ENCODE measurements at places on chromosomes 13 and 19. TPM values are rescaled to one million over a fixed set of nuclear protein-coding genes. Genes with fewer than 3 reads are reported as not detected.

DNA sequence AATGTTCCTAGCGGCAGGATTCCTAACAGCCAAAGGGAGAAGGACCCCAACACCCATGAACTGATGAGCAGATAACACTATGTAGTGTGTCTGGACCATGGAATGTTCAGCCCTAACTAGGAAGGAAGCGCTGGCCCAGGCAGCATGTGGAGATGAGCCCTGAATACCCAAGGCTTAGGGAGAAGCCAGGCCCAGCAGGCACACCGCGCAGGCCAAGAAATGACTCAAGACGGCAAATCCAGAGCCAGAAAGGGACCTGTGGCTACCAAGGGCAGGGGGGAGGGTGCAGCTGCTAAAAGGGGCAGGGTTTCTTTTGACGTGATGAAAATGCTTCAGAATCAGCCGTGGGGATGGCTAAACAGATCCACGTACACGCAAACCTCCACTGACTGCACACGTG lies 20.7 kb upstream of the TINCR start:
- no peak overlapping the region for H3K4me3 ChIP-seq
- H3K27ac ChIP-seq = no peak overlapping the region

- peak; percentile 12 for DNase-seq
- H3K27me3 ChIP-seq = peaks cover 66% of the 10 kb centered on the region
- no peak overlapping the region for H3K4me3 ChIP-seq
Measured at GRCh38 chr13:106493533-106494220, 41.8 kb downstream of the EFNB2 start.

Gene NLRP12
- total RNA-seq = not detected

DNA sequence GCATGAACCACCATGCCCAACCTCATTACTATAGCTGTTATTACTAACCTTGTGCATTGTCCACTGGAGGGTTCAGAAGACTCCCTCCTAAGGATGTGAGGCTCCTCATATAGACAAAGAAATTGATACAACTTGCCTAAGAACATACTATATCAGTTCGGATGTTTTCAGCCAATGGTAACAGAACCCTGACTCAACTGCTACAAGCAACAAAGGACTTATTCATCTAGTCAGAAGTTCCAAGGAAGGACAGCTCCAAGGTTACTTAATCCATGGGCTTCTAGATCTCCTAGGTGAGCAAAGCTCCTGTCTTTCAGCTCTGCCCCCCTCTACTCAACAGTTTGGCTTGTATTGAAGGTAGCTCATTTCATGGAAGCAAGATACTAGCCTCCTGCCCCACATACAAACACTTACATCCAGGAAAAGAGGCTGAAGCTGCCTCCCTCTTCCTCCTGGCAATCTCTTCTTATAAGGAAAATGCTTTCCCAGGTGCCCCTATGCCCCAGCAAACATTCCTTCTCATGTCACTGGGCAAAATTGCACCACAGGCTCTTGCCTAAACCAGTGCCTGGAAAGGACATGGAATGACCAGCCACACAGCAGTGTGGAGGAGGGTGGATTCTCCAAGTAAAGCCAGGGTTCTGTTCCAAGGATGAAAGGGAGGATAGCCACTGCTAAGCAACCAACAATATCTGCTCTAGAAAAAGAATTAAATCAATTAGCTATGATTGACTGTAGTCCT lies 497.8 kb downstream of the FOXO1 start:
- DNase-seq = no peak
- peaks cover 39% of the 10 kb centered on the region for H3K4me1 ChIP-seq
- no peaks in the 10 kb centered on the region for H3K27me3 ChIP-seq

- H3K4me1 ChIP-seq = peaks cover 34% of the 10 kb centered on the region
- peak overlapping the region; percentile 88 for H3K4me3 ChIP-seq
- H3K27ac ChIP-seq = peak overlapping the region; percentile 96
- H3K27me3 ChIP-seq = peaks cover 27% of the 10 kb centered on the region
- peak; percentile 17 for DNase-seq
Measured at GRCh38 chr19:48445256-48445605, 552 bp upstream of the GRWD1 start.

Gene PDE4C
- total RNA-seq = not detected

DNA sequence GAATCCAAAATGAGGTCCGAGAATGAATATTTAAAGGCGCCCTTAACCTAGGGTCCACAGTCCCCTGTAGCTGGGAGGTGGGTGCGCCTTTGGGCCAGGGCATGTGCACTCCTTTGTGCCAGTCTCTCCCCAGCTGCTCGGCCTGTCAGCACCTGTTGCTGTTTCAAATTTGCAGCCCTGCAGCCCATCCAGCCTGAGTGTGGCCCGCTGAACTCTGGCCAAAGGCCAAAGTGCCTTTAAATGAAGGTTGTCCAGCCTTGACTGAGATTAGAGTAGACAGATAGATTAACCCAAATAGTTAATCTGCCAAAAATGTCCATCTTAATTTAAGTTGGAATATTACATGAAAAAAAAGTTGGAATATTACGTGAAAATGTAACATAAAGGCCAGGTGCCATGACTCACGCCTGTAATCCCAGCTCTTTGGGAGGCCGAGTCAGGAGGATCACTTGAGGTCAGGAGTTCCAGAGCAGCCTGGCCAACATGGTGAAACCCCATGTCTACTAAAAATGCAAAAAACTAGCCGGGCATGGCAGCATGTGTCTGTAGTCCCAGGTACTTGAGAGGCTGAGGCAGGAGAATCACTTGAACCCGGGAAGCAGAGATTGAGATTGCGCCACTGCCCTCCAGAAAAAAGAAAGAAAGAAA lies 25.3 kb downstream of the TPT1 start:
- H3K36me3 ChIP-seq = no peaks in the 10 kb centered on the region
- no peak for DNase-seq
- peaks cover 2% of the 10 kb centered on the region for H3K27me3 ChIP-seq
- no peak overlapping the region for H3K27ac ChIP-seq
- peaks cover 16% of the 10 kb centered on the region for H3K4me1 ChIP-seq

DNA sequence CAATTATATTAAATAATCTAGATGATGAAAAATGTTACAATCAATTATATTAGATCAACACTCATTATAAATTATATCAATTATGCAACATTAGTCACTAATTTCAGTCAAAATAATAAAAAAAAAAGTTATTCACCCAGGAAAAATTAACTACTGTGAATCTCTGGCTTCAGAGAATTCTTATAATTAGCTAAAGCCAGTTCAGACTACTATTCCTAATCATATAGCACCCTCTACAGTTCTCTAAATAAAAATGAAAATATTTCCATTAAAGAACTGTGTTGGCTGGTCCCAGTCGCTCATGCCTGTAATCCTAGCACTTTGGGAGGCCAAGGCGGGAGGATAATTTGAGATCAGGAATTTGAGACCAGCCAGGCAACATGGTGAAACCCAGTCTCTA lies 33.0 kb downstream of the XPO4 start:
- DNase-seq = no peak
- no peak overlapping the region for H3K4me3 ChIP-seq
- peaks cover 6% of the 10 kb centered on the region for H3K4me1 ChIP-seq
- no peak overlapping the region for H3K27ac ChIP-seq
- H3K27me3 ChIP-seq = no peaks in the 10 kb centered on the region
- H3K36me3 ChIP-seq = peaks cover 2% of the 10 kb centered on the region

GRCh38 chr19:48926909-48927308 lies 6.6 kb upstream of the DHDH start:
- peaks cover 7% of the 10 kb centered on the region for H3K36me3 ChIP-seq
- H3K4me3 ChIP-seq = peak overlapping the region; percentile 24
- no peaks in the 10 kb centered on the region for H3K27me3 ChIP-seq
- H3K4me1 ChIP-seq = peaks cover 8% of the 10 kb centered on the region
- H3K27ac ChIP-seq = no peak overlapping the region

Gene MCEMP1
- total RNA-seq = not detected

GRCh38 chr13:94822356-94822755 lies 110.0 kb upstream of the SOX21 start:
- H3K4me1 ChIP-seq = no peaks in the 10 kb centered on the region
- H3K27me3 ChIP-seq = peaks cover 7% of the 10 kb centered on the region
- no peak overlapping the region for H3K4me3 ChIP-seq
- H3K27ac ChIP-seq = no peak overlapping the region
- H3K36me3 ChIP-seq = no peaks in the 10 kb centered on the region
- no peak for DNase-seq

Gene GAPDHS
- not detected for total RNA-seq

Gene MUC16
- total RNA-seq = not detected

Gene ZNF225
- total RNA-seq = 2.4 TPM

Gene IGFL3
- not detected for total RNA-seq

GRCh38 chr13:26184791-26185250 lies 37.3 kb downstream of the RNF6 start:
- H3K4me1 ChIP-seq = peaks cover 22% of the 10 kb centered on the region
- H3K27ac ChIP-seq = peak overlapping the region; percentile 57
- peak overlapping the region; percentile 58 for H3K4me3 ChIP-seq
- H3K27me3 ChIP-seq = no peaks in the 10 kb centered on the region
- peak; percentile 84 for DNase-seq

Gene KLK12
- total RNA-seq = not detected

DNA sequence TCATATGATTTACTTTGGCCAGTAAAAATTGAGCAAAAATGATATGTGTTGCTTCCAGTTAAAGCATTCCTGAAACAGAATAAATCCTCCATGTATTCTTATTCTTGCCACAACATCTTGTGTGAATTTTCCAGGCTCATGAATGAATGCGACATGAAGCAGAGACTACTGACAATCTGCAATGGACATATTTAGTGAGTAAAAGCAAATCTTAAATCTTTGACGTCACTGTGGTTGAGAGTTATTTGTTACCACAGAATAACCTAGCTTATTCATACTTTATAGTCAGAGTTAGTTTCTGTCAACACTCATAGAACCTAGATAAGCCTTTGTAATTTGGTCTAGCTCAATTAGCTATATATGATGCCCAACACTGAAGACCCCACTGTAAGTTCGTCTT lies 1443.1 kb downstream of the PCDH9 start:
- no peaks in the 10 kb centered on the region for H3K36me3 ChIP-seq
- H3K4me3 ChIP-seq = no peak overlapping the region
- H3K27ac ChIP-seq = no peak overlapping the region

- H3K27ac ChIP-seq = peak overlapping the region; percentile 85
- peak; percentile 51 for DNase-seq
- H3K27me3 ChIP-seq = no peaks in the 10 kb centered on the region
Measured at GRCh38 chr19:34308381-34309367, 54.3 kb downstream of the GARRE1 start.

Gene LGALS14
- not detected for total RNA-seq

GRCh38 chr19:5292822-5293611 lies 47.6 kb downstream of the PTPRS start:
- H3K36me3 ChIP-seq = no peaks in the 10 kb centered on the region
- H3K27ac ChIP-seq = no peak overlapping the region
- peaks cover 14% of the 10 kb centered on the region for H3K27me3 ChIP-seq
- no peaks in the 10 kb centered on the region for H3K4me1 ChIP-seq

Gene OLFM2
- 11.3 TPM for total RNA-seq

DNA sequence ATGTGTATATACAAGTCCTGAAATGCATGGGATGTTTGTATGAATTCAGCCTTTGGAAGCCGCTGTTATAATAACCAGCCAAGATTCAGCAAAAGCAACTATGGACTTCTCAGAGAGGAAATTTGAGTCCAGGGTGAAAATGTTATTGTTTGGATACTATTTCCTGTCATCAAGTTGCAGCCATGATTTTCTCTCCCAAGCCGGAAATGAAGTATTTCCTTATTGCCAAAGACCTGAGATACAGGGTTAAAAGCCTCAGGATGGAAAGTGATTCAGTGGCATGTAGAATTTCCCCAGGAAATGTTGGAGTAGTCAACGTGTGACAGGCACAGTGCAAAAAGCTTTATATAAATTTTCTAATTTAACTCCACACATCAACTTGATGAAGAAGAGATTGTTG lies 133.9 kb downstream of the IRS2 start:
- no peaks in the 10 kb centered on the region for H3K4me1 ChIP-seq
- H3K36me3 ChIP-seq = no peaks in the 10 kb centered on the region

Gene KIR3DL2
- total RNA-seq = 2.8 TPM

Gene CLIP3
- 0.75 TPM for total RNA-seq

- peak overlapping the region; percentile 41 for H3K4me3 ChIP-seq
- H3K4me1 ChIP-seq = peaks cover 29% of the 10 kb centered on the region
- DNase-seq = no peak
- peaks cover 13% of the 10 kb centered on the region for H3K36me3 ChIP-seq
Measured at GRCh38 chr19:4829001-4829712, 2.4 kb downstream of the TICAM1 start.

Gene PRR20A
- not detected for total RNA-seq

Gene HS6ST3
- total RNA-seq = not detected

DNA sequence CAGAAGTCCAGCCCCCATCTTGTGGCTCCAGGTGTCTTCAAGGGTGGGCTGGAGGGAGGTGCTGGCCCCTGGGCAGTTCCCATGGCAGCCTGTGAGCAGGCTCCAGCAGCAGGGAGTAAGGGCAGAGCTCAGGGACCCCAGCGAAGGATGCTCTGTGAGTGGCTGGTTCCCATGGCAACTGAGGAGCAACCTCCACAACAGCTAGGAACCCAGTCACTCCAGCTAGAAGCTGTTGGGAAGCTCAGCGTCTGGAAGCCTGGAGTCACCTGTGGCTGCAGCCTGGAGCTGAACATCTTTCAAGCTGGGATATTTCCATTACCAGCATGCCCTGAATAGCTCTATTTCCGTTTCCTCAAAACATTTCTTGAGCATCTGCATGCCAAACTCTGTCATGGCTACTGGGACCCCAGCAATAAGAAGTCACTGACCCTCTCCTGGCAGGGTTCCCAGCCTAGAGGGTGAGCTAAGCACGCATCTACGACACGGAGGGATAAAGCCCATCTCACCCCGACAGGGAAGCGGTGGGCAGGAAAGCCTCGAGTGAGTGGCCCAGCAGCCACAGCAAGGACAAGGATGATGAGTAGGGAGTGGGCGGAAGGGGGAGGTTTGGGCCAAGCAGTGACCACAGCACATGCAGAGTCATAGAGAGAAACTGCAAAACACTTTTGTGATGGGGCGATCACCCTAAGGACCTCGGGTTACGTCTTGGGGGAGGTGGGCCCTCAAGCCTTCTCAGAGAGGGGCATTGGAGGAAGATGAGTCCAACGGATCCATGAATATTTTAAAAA lies 52.6 kb downstream of the ALOX5AP start:
- no peaks in the 10 kb centered on the region for H3K36me3 ChIP-seq
- H3K27me3 ChIP-seq = no peaks in the 10 kb centered on the region
- no peaks in the 10 kb centered on the region for H3K4me1 ChIP-seq
- no peak for DNase-seq

Gene SHANK1
- total RNA-seq = not detected

Gene GPR183
- total RNA-seq = 45.1 TPM

GRCh38 chr13:81480634-81481033 lies 1139.7 kb upstream of the SPRY2 start:
- H3K27me3 ChIP-seq = no peaks in the 10 kb centered on the region
- no peak for DNase-seq
- no peaks in the 10 kb centered on the region for H3K4me1 ChIP-seq
- no peak overlapping the region for H3K4me3 ChIP-seq
- no peak overlapping the region for H3K27ac ChIP-seq

GRCh38 chr19:30385174-30385573 lies 13.0 kb downstream of the ZNF536 start:
- no peak overlapping the region for H3K4me3 ChIP-seq
- no peaks in the 10 kb centered on the region for H3K27me3 ChIP-seq
- no peaks in the 10 kb centered on the region for H3K4me1 ChIP-seq
- H3K36me3 ChIP-seq = no peaks in the 10 kb centered on the region

- no peaks in the 10 kb centered on the region for H3K4me1 ChIP-seq
- H3K27me3 ChIP-seq = no peaks in the 10 kb centered on the region
- no peak for DNase-seq
- no peak overlapping the region for H3K27ac ChIP-seq
Measured at GRCh38 chr13:47334173-47334572, 437.3 kb upstream of the HTR2A start.

Gene MYPOP
- 11.4 TPM for total RNA-seq

Data from activated CD4-positive, alpha-beta T cell treated with anti-CD3 and anti-CD28 coated beads, Interleukin-2, amount 10 ng/mL, durations not matched to agents 7 days and 5 days (primary cell).